Islet precursor cell (in vitro differentiated cells): ENCODE measurements at places on chromosomes 1 and 21.
A peak's percentile ranks its signal among the peaks of the same experiment; 100 is the strongest.

DNA sequence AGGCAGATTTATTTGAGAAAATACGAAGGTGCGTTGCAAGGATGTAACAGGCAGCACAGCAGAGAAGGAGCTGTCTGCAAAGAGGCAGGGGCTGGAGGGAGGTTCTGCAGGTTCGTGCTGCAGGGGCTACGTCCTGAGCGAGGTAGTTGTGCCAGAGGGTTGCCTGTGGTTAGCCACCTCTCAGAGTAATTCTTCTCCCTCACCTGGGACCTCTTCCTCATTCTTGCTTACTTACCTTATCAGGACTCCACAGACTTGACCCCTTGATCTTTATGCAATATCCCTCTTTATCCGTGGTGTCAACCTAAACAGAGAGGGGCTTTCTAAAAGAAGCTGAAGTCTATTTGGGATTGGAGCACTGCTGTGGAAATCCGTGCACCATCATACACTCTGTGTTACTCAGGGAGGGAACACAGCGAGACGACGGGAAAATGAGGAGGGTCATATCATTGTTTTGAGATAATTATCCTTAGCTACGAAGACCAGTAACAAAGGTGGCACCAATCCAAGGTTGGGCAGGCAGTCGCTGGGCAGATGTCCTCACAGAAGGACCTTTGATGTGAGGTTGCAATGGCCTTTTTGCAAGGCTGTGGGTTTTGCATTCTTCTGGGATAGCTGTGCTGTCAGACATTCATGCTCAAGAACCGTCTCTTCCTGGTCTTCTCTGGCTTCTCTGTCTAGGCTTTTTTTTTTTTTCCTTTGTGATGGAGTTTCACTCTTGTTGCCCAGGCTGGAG lies 82.8 kb downstream of the WDR4 start:
- no peak for DNase-seq

DNA sequence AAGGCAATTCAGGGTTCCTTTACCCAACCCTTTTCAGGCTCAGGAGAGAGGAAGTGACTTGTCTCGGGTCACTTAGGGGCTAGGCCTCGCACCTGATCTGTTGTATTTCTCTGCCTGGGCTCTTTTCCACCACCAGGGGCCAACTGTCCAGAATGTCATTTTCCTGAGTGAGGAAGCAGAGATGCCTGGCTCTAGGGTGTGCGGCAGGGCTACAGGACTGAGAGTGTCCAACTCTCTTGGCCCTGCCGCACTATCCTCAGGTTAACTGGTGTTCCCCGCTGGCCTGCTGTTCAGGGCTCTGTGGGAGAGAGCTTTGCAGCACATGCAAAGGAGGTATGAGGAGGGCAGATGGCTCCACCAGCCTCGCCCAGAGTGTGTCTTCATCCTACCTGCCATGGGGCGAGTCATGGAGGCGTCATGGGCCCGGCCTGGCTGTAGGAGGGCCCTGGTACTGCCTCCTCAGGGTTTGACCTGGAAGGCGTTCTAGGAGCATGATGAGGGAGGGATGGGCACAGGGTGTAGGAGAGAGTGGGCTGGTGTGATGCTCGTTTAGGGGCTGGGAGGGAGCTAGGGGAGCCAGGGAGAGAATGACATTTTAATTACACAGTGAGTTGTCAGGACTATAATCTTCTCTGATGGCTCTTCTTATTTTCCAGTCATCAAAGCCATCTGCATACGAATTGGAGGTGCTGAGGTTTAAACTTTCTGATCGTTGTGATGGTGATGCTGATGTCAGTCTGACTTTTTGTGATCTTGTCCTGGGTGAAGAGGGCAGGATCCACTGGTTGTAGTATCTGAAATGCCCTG lies 128.3 kb downstream of the NOS1AP start:
- DNase-seq: peak; percentile 51

DNA sequence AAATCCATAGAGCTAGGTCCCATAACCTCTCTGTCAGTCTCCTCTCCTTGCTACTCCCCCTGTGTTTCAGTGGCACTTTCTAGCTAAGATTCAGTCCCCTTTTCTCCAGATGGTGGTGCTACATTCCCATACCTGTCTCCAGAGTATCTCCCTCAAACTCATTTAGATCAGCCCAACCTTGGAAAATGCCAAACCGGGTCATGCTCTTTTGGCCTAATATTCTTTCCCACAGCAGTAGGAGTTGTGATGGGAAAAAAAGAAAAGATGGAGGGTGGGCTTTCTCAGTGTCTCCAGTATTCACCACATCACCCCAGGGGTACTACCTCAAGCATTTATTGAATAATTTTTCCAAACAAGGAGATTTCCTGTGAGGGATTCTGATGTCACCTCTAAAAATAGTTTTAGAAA lies 3.2 kb upstream of the RXFP4 start:
- DNase-seq: peak; percentile 76

DNA sequence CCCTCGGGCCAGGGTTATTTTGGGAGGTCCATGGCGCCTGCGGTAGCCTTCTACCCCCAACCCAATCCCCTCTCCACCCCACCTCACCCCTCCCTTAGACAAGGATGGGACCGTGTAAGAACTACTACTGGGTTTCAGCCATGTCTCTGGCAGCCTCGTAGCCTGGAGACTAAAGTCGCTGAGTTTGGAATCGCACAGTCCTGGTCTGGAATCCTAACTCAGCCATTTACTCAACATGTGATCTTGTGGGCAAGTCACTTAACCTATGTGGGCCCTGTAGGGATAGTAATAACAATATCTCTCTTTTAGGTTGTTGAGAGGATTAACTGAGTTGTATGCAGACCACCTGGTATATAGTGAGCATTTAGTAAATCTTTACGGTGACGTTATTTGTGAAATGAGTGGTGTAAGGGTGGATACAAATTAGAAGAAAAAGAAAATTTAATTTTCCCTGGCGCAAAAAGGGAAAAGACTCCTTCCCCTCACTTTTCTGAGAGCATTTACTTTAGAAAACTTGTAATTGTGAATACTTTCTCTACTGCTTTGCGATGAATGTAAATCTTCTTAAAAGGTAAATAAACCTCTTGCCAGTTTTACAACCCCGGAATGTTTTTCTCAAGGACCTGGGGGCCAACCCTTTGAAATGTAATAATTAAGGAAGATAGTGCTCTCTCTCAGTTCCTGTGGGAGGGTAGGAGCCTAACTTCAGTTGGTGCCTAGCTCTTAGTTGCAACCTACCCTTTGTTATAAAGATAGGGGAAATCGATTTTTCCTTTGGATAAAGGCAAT lies 615 bp upstream of the MRPS15 start:
- no peak for DNase-seq

- DNase-seq: peak; percentile 68
Observed at GRCh38 chr1:23452011-23452411, 27.5 kb upstream of the TCEA3 start.

DNA sequence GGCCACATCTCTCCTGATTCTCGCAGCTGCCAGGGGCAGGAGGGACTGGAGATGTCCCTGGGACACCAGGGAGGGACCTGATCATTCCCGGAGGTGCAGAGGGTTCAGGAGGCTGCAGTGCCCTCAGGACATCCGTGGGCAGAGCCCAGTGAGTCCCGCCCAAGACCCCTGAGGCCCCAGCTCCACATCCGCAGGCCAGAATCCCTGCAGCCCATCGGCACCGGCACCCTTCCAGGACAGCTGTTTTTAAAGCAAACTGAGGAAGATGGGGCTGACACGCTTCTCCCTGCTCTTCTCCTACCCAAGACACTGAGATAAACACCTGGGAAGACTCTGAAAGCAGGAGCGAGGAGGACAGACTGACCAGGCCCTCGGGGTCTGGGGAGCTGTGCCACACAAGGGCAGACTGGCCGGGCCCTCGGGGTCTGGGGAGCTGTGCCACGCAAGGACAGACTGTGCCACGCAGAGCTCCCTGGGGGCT lies 25.5 kb downstream of the SLC19A1 start:
- peak; percentile 43 for DNase-seq

DNA sequence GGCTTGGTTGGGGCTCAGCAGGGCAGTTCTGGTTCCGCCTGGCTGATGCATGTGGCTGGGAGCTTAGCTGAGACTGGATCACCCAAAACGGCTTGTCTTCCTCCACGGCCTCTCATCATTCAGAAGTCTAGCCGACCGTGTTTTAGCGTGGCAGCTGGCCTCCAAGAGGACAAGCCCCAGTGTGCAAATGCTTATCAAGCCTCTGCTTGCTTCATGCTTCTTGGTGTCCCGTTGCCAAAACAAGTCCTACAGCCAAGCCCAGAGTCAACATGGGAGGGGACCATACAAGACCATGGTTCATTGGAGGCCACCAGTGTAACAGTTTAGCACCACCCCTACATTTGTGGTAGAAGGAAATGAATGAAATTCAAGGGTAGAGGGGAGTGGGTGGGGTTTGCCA lies 10.5 kb upstream of the KDF1 start:
- DNase-seq: no peak

- no peak for DNase-seq
Observed at GRCh38 chr1:172559572-172560210, 26.7 kb downstream of the SUCO start.
